H9 (cell line): ENCODE measurements at places on chromosomes 13 and 19. TPM values are rescaled to one million over a fixed set of nuclear protein-coding genes. Genes with fewer than 3 reads are reported as not detected.

Gene MIR17HG
- 35.7 and 38.7 TPM in 2 replicates for total RNA-seq

Gene LIM2
- total RNA-seq = not detected in 2 replicates

Gene TRPC4
- 18.9 and 19.0 TPM in 2 replicates for total RNA-seq

Gene TTC9B
- total RNA-seq = 0.15 and 0.31 TPM in 2 replicates

Gene THAP8
- 5.1 and 5.4 TPM in 2 replicates for total RNA-seq

Gene ATP8B3
- 8.7 and 9.6 TPM in 2 replicates for total RNA-seq

Gene NLRP5
- total RNA-seq = not detected in 2 replicates

Gene CYP4F12
- not detected in 2 replicates for total RNA-seq

Gene RFPL4A
- total RNA-seq = not detected in 2 replicates

Gene F2RL3
- total RNA-seq = not detected in 2 replicates

Gene KIR2DL1
- not detected in 2 replicates for total RNA-seq

Gene SLC25A41
- 0.20 and 0.42 TPM in 2 replicates for total RNA-seq

Gene NDUFA13
- total RNA-seq = 489 and 509 TPM in 2 replicates

Gene ZNF726
- total RNA-seq = 0.11 and 0.18 TPM in 2 replicates

Gene COX7A1
- not detected in 2 replicates for total RNA-seq

Gene OR7A5
- total RNA-seq = not detected in 2 replicates

Gene CRYL1
- 3.2 and 3.7 TPM in 2 replicates for total RNA-seq

Gene ANGPTL4
- total RNA-seq = 1.9 and 2.5 TPM in 2 replicates

Gene SKA3
- 59.3 and 61.8 TPM in 2 replicates for total RNA-seq

Gene FXYD1
- total RNA-seq = 6.8 and 7.7 TPM in 2 replicates

Gene SAE1
- total RNA-seq = 232 and 234 TPM in 2 replicates

Gene LAIR1
- total RNA-seq = not detected in 2 replicates

Gene ECSIT
- 40.0 and 42.4 TPM in 2 replicates for total RNA-seq

Gene ABHD17A
- total RNA-seq = 47.5 and 50.3 TPM in 2 replicates

Gene VSTM2B
- 0.29 and 0.31 TPM in 2 replicates for total RNA-seq

Gene ETV2
- 1.5 and 1.9 TPM in 2 replicates for total RNA-seq

Gene ATP7B
- total RNA-seq = 5.0 and 5.8 TPM in 2 replicates
